A549 treated with RU486 at 1 μM for 4 hours (cell line): ENCODE measurements at places on chromosomes 3 and 15. TPM values are rescaled to one million over a fixed set of nuclear protein-coding genes. Genes with fewer than 3 reads are reported as not detected.

DGKG gene
- 8.0 to 18.8 TPM (median 11.4 TPM) in 5 replicates for total RNA-seq

LRRK1 gene
- 15.3 to 23.8 TPM (median 20.7 TPM) in 5 replicates for total RNA-seq

DNASE1L3 gene
- 0.20 TPM in 1 of 5 replicates, not detected in the others for total RNA-seq

MCCC1 gene
- 6.4 to 9.5 TPM (median 7.0 TPM) in 5 replicates for total RNA-seq

SNTN gene
- total RNA-seq = not detected in 5 replicates

CADPS gene
- total RNA-seq = not detected in 5 replicates
